ENCODE measurements at places on chromosomes 11 and 22. TPM values are rescaled to one million over a fixed set of nuclear protein-coding genes. Genes with fewer than 3 reads are reported as not detected.

- DNase-seq: no peak
These were observed 64.7 kb upstream of the TBCEL start for GRCh38 chr11:120959189-120959588.

DNA sequence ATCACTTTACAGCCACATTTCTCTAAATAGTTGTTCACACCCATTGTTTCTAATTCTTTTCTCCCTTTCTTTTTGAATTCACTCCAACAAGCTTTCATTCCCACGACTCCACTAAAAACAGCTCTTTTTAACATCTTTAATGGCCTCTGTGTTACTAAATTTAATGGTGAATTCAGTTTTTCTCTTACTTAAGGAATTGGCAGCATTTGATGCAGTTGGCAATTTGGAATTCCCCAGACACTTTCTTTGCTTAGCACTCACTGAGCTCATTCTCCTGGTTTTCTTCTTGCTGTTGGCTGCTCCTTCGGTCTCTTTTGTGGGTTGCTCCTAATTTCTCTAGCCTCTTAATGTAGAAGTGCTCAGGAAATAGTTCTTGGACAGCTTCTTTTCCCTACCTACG lies 40.5 kb upstream of the OR9Q1 start:
- DNase-seq: no peak

DNA sequence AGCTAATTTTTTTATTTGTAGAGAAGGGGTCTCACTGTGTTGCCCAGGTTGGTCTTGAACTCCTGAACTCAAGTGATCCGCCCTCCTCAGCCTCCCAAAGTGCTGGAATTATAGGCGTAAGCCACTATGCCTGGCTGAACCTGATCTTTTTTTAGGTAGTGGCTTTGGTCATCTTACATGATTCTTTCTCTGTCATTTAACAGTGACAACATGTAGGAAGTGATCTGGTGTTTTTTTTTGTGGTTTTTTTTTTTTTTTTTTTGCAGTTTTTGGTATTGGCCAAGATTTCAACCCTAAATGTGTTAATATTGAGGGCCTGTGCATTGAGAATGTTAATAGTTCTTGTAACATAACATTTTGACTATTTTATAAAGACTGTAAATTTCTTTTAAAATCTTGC lies 8.0 kb upstream of the FERMT3 start:
- no peak for DNase-seq

The ACCS gene
- total RNA-seq: 74.2 TPM

Measured in naive thymus-derived CD4-positive, alpha-beta T cell (primary cell).